ENCODE measurements at places on chromosomes 6 and 20.
A peak's percentile ranks its signal among the peaks of the same experiment; 100 is the strongest.

- DNase-seq, result no peak
Measured at GRCh38 chr6:4381381-4381780, 246.0 kb upstream of the ECI2 start.

GRCh38 chr20:57908704-57909630 is 199.2 kb upstream of the PMEPA1 start:
- DNase-seq, result no peak

DNA sequence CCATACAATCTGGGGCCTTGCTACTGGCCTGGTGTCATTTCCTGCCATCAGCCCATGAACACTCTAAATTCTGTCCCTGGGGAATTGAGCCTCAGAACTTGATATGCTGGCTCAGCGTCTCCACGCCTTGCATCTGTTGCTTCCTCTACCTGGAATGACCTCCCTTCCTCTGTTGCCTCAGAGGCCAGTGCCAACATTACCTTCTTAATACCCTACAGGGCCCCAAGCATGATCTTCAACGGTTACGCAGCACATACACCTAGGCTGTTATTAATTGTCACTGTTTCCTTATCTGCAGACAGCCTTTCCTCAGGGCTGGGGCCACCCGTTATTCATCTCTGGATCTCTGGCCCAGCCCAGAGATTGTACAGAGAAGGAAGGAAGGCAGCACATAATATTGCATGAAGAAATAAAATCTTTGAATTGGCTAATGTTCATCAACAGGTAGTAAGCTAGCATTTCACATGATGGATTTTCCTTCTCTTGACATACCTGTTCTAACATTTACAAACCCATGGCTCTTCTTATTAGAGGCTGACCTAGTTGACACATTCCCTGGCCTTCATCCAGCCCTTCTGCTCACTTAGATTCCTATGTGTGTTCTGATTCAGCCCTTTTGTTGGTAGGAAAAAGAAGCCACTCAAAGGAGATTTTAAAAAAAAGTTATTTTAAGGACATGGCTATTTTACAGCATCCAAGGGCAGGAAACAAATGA is 8.4 kb upstream of the RNF182 start:
- no peak for DNase-seq

DNA sequence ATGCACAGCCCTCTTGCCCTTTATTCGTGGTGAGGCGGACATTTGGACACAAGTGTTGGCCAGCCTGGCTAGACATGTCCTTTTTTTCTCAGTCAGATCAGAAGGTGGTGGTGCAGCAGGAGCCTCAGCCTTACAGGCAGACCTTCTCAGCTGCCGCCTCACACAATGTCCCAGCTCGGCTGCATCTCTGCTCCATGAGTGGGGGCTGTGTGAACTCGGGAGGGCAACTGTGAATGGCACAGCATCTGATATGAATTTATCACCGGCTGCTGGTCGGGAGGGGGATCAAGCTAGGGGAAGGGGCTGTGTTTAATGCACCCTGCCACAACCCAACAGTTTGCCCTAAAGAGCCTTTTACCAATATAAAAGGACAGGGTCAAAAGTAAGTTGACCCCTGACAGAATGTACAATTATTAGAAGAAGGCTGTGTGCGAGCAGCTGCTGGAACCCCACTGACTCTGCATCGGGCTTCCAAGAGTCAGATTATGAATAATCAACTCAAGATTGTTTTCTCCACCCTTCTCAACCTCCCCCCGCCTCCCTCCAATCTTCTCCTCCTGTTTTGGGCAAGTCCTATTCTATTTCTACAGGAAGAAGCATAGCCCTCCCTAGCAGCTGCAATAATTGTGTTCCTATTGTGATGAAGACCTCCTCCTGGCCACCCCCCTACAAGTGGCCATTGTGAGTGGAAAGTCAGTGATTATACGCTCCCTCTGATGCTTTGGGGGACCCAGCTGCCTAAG is 245.2 kb downstream of the PKHD1 start:
- DNase-seq, result no peak

DNA sequence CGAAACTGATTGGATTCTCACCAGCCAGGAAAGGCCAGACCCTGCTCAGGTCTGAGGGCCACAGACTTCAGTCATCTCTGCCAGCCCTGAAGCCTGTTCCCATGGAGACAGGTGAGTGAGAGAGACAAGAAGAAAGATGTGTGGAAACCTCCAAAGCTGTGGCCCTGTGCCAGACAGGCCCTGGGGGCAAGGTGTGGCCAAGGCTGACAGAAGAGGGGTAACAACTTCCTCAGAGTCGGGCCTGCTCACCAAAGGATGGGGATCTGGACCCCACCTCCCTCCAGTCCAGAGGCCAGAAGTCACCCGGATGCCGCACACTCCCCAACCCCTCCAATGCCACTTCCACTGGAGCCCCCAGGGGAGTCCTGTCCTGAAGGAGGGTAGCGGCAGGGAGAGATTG is 73.6 kb downstream of the MDGA1 start:
- no peak for DNase-seq

DNA sequence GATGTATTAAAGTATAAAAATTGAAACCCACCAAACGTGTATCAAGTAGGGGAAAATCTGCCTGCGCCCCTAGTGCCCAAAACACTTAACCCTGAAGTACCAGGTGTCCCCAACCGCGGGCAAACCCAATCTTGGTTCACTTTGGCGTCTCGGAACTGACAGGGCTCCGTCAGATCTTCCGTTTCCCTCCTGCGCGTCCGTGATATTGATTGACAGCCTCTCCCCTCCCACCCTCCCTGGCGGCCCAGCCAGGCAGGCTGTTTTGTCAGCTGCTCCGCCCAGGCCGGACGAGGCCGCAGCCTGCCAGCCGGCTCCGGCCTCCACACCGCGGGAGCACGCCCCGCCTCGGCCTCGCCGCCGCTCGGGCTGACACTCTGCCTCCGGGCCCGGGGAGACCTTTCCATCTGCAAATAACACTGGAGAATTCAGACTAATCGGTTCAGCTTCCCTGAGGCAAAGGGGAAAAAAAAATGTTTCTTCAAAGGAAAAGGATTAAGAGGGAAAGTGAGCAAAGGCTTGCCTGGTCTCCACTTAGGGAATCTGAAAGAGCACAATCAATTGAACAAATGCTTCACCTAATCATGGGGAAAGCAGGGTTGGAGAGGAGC is 234.9 kb upstream of the MCHR2 start:
- peak; percentile 32 for DNase-seq

DNA sequence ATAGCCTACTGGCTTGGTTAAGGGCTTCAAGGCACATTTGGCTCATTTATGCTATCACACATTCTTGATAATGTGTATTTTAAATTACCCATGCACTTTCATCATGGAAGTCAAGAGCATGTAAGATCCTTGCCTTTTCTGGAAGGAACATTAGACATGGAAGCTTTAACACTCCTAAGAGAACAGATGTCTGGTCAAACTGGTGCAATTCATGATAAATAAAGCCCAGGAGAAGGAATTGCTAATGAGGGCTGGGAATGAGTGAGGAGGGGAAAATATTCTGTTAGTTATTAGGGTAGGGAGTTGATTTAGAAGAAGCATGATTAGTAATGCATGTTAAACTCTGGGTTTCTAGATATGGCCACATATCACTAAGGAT is 688.6 kb upstream of the CITED2 start:
- DNase-seq, result no peak

DNA sequence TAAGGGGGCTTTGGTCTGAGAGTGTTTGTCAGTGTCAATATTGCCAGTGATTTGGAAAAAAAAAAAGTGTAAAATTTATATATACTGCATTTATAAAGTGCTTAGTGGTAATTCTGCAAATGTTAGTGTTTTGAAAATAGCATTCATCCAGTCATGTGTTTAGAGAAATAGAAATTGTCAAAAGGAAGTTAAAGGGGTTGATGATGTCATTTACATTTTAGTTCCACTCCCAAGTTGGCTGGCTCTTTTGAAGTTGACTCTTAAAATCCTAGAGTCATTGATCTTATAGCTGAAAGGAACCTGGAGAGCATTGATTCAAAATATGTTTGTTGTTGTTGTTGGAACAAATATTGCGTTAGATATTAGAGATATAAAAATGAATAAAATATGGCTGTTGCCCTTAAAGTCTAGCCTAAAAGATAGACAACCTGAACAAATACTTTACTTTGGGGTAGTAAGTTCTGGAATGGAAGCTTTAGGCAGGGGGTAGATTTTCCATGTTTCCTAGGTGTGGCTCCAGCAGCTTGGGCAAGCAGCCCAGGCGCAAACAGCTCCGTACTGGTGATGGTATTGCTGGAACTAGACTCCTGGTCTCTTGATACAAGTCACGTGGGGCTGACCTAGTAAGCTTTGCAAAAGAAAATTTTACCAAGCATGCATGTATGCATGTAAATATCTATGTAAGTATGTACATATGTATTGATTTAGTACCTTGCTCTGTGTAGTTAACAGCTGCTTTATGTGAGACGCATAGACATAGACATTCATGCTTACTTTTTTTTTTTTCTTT is 46.3 kb downstream of the HIVEP1 start:
- no peak for DNase-seq

DNA sequence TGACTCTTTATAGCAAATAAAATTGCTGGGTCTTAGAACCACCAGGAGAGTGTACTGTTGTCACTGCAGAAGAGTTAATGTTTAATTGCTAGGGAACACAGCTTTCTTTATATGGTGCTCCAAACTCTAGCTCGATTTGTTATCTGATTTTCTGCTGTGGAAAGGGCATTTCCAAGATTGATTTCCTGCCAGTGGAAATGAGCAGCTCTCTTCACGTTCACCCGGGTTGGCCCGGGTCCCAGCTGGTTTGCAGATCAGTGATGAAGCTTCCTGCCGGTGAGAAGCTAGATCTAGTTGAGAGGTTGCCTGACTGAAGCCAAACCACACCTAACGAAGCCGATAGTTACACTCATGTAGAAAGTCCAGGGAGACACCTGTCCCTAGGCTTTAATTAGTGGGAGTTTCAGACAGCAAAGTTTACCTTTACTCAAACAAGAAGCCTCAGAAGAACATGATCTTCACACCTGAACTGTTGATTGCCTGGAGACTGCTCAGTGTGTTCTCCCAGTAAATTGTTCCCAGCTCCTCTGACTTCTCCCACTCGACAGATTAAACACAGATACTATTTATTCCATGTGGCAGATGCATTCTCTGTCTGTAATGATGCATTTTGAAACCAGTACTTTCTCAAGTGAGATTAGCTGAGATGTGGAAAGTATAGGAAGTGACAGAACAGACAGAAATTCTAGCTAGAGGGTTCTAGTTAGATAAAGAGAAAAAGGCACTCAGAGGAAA is 27.8 kb downstream of the PAQR8 start:
- DNase-seq, result peak; percentile 62

DNA sequence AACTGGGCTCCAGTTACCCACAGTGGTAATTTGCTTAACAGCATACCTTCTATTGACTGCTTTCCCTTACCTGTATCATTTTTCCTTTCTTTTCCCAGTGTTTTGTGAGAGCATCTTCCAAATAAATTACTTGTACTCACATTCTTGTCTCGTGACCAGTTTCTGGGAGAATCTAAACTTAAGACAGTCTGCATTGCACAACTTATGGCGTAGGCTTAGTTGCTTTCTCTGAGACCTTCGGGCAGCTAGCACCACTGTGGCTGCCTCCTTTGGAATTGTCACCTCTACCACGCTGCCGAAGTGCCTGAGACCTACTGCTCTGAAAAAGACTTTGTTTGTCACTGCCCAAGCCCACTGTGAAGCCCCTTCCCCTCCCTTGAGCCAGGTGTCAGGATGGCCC is 188.1 kb upstream of the BMP2 start:
- DNase-seq, result no peak

GRCh38 chr20:14925300-14925699 is 587.9 kb upstream of the FLRT3 start:
- DNase-seq, result no peak

GRCh38 chr20:11845340-11845739 is 72.4 kb upstream of the BTBD3 start:
- DNase-seq, result no peak

GRCh38 chr6:166714187-166714510 is 87.1 kb upstream of the RPS6KA2 start:
- DNase-seq, result no peak

Measured in CD4-positive, alpha-beta T cell treated with Interleukin-2 at 100 ng/mL for 4 hours (primary cell).